HT-29 (cell line): ENCODE measurements at places on chromosomes 7 and 10. TPM values are rescaled to one million over a fixed set of nuclear protein-coding genes. Genes with fewer than 3 reads are reported as not detected.
A peak's percentile ranks its signal among the peaks of the same experiment; 100 is the strongest.

DNA sequence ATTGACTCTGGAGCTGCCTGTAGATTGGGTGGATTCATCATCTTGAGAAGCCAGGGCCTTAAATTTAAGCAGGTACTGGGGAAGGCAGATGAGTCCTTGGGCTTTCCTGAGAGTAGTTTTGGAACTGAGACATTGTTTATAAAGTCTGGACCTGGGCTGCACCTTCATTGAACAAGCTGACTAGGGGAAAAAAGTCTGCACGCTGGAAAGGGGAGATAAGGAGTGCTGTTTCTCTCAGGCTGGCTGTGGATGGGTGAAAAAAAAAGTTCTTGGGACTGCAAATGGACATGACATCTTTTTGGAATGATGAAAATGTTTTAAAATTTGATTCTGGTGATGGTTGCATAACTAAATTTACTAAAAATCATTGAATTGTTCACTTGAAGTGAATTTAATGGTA, 12.0 kb downstream of the SEC24C start:
- DNase-seq, result no peak

GRCh38 chr7:36188906-36189305, 35.9 kb downstream of the EEPD1 start:
- no peak for DNase-seq

- no peak for DNase-seq
Measured at GRCh38 chr7:87934699-87935383, 790 bp downstream of the ADAM22 start.

FKBP6 gene
- total RNA-seq, result not detected in 2 replicates

BRI3 gene
- 206 and 239 TPM in 2 replicates for total RNA-seq

- peak; percentile 75 for DNase-seq
Measured at GRCh38 chr7:27873981-27874957, 134.3 kb downstream of the TAX1BP1 start.

SPAM1 gene
- total RNA-seq, result not detected in 2 replicates

DNA sequence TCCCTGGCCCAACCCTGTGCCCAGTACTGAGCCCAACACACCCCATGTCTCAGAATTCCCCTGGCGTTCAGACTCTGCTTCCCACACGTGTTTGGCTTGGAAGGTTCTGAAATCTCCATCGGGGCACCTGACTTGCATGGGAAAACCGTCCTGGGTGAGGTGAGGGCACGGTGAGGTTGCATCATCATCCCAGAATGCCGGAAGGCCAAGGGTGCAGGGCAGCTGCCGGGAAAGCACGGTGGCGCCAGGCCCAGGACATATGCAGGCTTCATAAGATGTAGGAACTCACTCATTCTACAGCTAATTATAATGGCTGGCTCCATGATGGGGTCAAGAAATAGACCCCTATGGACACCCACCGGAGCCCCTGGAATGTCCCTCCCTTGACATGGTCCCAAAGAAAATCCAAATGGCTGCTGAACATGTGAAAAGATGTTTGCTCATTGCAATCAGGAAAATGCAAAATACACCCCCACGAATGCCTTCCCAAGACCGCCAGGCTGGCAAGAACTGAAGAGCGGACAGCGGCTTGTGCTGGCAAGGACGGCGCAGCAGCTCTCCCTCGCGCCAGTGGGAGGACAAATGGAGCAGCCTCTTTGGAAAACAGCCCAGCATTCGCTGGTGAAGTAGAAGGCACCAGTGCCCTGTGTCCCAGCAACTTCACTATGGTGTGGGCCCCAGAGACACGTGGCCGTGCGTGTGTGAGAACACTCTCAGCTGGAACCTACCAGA, 2.3 kb downstream of the KNDC1 start:
- DNase-seq, result no peak

GRCh38 chr7:106568680-106569499, 92.1 kb downstream of the CCDC71L start:
- DNase-seq, result no peak

DNA sequence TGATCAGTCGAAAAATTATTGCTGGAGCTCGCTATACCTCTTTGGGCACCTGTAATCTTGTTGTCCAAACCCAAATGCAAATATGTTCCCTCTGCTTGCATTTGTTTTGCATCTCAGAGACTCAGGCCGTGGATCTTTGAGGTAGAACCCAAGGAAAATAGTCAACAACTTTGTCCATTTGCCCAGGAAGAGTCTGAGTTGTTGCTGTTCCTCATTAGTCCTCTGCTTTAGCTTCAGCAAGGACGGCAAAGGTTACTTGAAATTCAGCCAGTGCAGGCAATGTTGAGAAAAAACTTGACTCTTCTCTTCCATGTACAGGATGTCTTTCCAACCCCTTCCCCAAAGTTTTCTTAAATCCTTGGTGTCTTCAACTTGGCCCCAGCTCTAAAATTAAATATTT, 45.8 kb downstream of the PDK4 start:
- DNase-seq, result no peak

DNA sequence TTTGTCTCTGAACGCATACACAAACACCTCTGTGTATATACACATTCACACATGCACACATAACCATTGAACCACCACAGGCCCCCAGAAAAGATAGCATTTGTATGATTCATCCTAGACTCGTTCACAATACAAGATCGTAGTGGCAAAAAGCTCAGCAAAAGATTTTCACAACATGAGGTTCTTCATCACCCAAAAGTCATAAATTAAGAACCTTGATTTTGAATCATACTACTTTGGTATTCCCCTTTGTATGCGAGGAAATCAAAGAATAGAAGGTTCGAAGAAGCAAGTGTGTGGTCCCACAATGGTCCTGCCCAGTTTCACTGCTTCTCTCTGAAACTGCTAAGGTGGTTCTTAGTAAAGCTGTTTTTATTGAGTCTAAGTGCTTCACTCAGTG, 200.7 kb downstream of the CELF2 start:
- DNase-seq, result no peak

CAPZA2 gene
- 61.7 and 62.9 TPM in 2 replicates for total RNA-seq

DNA sequence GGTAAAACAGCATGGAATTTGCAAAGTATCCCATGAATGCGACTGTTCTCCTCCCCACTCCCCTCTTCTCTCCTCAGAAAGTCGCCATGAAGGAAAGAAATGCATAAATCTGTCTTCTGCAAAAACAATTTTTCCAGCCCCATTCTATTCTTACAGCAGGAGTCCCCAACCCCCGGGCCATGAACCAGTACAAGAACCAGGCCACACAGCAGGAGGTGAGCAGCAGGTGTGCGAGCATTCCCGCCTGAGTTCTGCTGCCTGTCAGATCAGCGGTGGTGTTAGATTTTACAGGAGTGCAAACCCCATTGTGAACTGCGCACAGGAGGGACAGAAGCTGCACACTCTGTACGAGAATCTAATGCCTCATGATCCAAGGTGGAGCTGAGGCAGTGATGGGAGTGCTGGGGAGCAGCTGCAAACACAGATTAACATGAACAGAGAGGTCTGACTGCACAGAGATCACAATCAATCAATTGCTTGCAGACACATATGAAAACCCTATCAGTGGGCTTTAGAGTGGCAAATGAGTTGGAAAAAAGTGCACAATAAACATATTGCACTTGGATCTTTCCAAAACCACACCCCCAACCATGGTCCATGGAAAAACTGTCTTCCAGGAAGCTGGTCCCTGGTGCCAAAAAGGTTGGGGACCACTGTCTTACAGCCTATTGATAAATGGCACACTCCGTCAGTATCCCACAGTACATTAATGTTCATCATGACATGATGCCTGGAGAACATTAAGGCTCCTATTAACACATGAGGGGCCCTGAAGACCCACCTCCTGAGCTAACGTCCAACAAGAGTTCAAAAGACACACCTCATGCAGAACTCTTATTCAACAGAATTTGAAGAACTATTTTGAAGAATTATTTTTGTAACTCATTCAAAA, 205.0 kb downstream of the PTPRN2 start:
- no peak for DNase-seq

GRCh38 chr7:41889040-41889439, 186.2 kb upstream of the INHBA start:
- DNase-seq, result no peak

DNA sequence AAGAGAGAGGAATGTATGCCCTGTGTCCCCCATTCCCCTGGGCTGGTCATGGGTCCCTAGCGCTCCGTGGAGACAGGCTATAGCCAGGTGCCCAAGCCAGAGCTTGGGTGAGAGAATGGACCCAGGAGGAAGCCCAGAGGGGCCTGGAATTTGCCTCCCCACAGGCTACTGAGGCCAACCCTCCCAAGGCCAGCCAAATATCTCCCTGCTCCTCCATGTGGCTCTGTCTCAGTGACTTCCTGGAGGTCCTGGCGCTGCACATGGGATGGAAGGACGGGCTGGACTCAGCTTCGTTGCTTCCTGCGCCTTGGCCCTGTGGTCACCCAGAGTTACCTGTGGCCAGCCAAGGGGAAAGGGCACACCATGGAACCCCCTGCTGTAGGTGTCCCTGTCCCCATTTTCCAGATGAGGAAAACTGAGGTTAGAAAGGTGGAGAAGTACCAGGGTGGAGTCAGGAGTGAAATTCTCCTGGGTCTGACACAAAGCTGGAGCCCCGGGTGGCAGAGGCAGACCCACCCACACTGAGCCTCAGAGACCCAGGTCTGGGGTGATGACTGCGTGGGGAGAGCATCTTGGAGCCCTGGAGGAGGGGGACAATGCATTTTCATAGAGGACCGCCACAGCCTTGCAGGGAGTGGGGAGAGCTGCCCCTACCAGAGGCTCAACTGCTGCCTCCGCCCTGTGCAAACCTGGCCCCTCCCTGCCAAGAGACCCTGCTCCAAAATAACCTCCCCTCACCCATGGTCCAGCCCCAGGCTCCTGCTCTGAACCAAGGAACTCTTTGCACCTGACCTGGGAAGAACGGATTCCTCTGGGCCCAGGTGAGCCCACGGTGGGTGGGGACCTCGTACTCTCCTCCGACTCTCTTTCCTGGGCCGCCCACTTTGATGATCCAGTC, 42.6 kb downstream of the TMEM270 start:
- DNase-seq, result no peak

DNA sequence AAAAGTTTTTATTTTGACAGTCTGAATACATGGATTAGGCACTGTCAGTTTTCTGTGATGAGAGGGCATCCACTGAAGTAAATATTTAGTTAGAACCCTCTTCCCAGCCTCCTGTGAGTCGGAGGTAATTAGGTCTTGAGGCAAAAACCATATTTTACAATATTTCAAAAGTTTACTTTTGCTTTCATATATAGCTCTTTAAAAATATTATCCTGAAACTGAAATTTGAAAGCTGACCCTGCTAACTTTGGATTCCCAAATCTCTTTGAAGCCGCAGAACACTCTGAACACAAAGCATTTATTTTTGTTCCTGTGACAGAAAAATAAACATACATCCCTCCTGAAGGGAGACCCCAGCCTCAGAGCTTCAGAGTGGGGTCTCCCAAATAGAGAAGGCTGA, 317.4 kb downstream of the KIF20B start:
- no peak for DNase-seq

DNA sequence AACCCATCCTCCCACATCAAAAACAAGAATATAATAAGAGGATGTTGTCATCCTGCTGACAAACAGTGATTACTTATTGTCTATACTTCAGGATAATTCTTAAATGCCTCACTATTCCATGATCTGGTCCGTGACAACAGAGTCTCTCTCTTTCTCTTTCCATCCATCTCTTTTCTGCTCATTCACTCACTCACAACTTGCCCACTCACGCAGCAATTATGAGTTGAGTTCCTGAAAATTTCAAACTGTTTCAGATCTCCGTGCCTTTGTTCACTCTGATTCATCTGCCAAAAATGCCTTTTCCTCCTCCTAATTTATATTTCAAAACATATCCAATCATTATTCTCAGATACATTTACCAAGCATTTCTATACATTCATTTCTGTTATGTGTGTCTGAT, 1.4 kb downstream of the OR6B1 start:
- DNase-seq, result no peak

DNA sequence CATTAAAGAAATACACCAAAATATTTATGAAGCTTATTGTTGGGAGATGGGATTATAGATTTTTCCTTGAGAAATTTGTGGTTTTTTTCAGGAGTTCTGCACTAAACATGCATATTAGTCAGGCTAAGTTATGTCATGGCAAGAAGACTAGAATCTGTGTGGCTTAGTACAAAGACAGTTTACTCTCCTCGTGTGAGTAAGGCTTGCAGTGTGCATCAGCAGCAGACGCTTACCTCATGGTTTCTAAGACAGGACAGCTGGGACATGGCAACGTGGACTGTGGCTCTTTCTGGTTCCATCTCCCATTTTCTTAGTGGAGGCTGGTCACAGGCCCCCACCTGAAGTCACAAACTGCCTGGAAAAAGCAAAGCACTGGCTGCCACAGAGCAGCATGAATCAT, 429.6 kb upstream of the VSTM2A start:
- DNase-seq, result no peak

CDK14 gene
- 0.18 and 0.61 TPM in 2 replicates for total RNA-seq

DNA sequence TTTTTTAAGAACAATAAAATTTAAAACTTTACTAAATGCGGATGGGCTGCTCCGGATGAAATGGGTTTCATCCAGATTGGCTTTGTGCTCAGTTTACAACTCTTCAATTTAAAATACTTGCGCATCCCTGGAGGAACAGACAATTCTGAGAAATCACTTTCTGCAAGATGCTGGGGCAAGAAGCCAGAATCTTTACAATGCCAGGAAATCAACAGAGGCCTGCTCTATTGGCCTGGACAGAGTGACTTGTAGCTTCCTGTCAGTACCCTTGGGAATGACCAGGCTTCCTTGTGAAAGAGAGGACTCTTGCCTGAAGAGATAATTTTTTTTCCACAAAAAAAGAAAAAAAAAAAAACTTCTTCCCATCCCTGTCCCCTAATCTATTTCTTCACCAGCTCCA, 3.9 kb upstream of the FAM13C start:
- DNase-seq, result no peak

DNA sequence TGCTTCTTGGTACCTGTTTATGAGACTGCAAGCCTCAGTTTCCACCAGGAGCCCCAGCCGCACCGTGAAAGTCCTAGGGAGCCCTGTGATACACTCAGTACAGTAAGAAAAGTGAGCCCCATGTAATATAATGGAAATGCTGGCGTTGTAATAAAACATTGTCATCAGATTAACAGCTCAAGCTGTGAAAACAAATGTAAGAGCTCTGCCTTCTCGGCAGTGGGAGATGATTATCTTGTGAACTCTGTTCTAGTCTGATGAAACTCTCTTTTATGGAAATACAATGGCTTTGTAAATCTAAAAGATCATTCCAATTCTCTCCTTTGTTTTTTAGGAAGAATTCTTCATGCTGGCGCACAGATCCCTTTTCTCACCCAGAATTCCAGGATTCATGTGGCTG, 299.9 kb downstream of the ABCA13 start:
- no peak for DNase-seq

PRKG1 gene
- total RNA-seq, result not detected in 2 replicates
